ENCODE measurements at places on chromosomes 7 and 10. TPM values are rescaled to one million over a fixed set of nuclear protein-coding genes. Genes with fewer than 3 reads are reported as not detected.

- no peak overlapping the region for H3K27ac ChIP-seq
- peaks cover 14% of the 10 kb centered on the region for H3K36me3 ChIP-seq
- peaks cover 9% of the 10 kb centered on the region for H3K27me3 ChIP-seq
- H3K4me3 ChIP-seq: no peak overlapping the region
These were observed 545.5 kb downstream of the TCERG1L start for GRCh38 chr10:130766071-130766470.

- H3K4me1 ChIP-seq: no peaks in the 10 kb centered on the region
- H3K27me3 ChIP-seq: no peaks in the 10 kb centered on the region
- DNase-seq: no peak
These were observed 138.2 kb downstream of the PLCE1 start for GRCh38 chr10:94131885-94132284.

GIMAP6 gene
- total RNA-seq: 47.7 TPM

DNA sequence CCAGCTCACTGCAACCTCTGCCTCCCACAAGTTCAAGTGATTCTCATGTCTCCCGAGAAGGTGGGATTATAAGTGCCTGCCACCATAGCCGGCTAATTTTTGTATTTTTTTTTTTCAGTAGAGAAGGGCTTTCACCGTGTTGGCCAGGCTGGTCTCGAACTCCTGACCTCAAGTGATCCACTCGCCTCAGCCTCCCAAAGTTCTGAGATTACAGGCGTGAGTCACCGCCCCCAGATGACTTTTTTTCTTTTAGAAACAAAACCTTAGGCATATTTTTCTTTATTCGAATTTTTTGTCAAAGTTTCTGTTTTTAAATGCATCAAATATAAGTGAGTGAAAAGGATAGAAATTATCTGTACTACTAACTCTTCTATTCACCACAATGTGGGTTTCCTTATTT lies 113.1 kb downstream of the LRRC4 start:
- no peak overlapping the region for H3K27ac ChIP-seq
- H3K36me3 ChIP-seq: peaks cover 4% of the 10 kb centered on the region
- no peak for DNase-seq
- H3K4me1 ChIP-seq: peaks cover 12% of the 10 kb centered on the region

- no peak for DNase-seq
- no peaks in the 10 kb centered on the region for H3K4me1 ChIP-seq
- peaks cover 2% of the 10 kb centered on the region for H3K27me3 ChIP-seq
- H3K4me3 ChIP-seq: no peak overlapping the region
- no peaks in the 10 kb centered on the region for H3K36me3 ChIP-seq
- no peak overlapping the region for H3K27ac ChIP-seq
These were observed 185.5 kb downstream of the EMX2 start for GRCh38 chr10:117728087-117728486.

OPALIN gene
- not detected for total RNA-seq
